ENCODE measurements at places on chromosomes 5 and 9.
A peak's percentile ranks its signal among the peaks of the same experiment; 100 is the strongest.

GRCh38 chr5:60649288-60649917, 50.6 kb downstream of the DEPDC1B start:
- peak; percentile 32 for DNase-seq

DNA sequence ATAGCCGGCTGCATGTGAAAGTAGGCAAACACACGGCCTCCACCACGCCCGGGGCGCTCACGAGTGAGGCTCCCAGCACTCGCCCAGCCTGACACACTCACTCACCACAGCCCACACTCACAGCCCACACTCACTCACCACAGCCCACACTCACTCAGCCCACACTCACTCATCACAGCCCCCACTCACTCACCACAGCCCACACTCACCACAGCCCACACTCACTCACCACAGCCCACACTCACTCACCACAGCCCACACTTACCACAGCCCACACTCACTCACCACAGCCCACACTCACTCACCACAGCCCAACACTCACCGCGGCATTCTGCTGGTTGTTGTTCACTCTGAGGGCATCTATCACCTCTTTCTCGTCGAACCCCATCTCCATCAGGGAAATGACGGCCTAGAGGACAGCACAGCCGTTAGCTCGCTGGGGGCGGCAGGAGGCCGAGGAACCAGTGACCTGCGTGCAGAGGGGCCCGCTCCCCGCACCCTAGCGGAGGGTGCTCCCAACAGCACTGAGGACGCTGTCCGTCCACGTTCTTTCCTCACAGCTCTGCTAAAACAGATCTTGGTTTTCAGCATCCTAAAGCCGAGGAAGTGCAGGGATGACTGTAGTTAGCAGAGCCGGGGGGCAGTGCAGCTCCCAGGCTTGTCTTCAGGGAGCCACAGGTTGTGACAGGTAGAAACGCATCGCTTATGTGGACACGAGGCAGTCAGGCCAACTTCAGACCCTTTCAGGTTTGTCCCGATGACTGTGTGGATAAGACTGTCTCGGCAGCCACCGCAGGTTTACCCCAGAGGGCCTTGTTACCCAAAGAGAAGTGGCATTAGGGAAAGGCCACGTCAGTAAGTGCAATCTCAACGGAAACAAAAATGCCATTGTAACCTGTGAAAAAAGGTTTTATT, 21.6 kb downstream of the UBAC1 start:
- DNase-seq, result peak; percentile 66

GRCh38 chr5:59712836-59713497, 180.6 kb downstream of the PDE4D start:
- no peak for DNase-seq

DNA sequence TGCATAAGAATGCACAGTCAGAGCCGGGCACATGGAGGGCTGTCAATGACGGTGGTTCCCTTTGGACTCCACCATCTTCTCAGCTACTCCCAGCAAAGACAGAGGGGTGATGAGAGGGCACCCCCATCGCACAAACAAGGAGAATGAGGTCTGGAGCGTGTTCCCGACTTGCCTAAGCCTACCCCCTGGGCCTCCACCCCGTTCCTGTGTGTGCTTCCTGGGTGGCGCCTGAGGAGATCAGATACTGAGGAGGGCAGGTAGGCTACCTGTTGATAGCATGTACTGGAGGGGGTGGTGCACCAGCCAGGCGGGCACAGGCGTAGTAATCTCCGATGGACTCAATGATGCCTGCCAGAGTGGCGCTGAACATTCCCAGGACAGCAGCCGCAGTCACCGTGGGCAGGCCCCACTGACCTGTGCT, 4.1 kb downstream of the SLC23A1 start:
- DNase-seq, result no peak

DNA sequence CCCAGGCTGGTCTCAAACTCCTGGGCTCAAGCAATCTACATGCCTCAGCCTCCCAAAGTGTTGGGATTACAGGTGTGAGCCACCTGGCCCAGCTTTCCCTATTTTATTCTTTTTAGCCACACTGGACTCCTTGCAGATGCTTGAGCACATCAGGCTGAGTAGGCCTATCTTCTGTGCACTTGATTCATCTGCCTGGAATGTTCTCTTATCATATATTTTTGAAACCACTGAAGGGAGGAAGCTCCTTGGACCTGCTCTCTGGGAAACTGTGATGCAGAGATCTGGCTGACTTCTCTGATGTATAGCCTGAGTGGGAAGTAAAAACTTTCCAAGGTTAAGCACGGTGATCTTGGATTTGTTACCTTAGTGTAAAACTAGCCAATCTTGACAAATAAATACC, 6.5 kb upstream of the MAT2B start:
- DNase-seq, result no peak

DNA sequence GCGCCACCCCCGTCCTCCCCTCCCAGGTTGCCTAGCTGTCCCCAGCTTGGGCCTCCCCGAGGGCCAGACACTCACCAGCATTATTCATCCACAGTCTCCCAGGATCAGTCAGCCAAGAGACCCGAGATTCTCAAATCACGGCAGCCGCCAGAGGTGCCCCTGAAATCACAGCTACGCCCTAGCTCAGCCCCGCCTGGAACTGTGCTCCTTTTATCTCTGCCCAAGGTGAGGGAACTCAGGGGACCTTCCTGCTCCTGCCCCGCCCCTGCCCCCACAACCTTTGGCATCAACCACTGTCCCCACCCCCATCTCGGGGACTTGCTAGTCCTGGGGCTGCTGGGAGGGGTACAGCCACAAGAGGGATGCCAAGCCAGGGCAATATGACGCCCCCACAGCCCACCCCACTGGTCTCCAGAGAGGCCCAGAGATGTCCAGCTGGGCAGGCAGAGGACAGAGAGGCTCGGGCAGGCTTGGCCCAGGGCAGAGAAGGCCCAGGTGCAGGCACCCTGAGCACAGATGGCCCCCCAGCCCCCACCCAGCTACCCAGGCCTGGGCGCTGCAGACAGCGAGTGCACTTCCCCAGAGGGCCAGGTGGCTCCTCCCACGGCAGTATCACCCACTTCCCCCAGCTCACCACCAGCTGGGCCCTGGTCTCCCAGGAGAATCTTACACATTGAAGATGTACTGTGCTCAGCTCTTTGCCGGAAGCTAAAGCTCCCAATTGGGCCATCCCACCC, at the start of gene FUT7:
FUT7 (minus strand) TSS at position 185 of the 737 bp plus-strand sequence; CDS start at position 88, 97 bp downstream.
- peak; percentile 87 for DNase-seq

GRCh38 chr9:127664324-127664677, 42.5 kb upstream of the CFAP157 start:
- no peak for DNase-seq

GRCh38 chr5:89703817-89704216, 705.7 kb downstream of the CETN3 start:
- DNase-seq, result no peak

DNA sequence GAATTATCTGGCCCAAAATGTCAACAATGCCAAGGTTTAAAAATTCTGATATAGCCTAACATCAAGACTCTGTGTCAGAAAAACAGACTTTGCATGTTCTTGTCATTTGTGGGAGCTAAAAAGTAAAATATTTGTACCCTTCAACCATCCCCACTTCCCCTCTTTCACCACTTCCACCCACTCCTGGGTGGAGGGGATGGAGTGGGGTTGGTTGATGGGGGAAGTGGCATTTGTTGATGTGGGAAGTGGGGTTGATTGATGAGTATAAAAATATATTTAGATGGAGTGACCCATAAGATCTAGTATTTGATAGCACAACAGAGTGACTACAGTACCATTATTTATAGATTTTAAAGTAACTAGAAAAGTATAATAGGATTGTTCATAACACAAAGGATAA, 55.0 kb upstream of the C9orf72 start:
- DNase-seq, result no peak

- no peak for DNase-seq
These were observed 38.1 kb downstream of the LPCAT1 start for GRCh38 chr5:1485579-1486118.

- DNase-seq, result no peak
These were observed 21.5 kb downstream of the IL6ST start for GRCh38 chr5:55973296-55973695.

DNA sequence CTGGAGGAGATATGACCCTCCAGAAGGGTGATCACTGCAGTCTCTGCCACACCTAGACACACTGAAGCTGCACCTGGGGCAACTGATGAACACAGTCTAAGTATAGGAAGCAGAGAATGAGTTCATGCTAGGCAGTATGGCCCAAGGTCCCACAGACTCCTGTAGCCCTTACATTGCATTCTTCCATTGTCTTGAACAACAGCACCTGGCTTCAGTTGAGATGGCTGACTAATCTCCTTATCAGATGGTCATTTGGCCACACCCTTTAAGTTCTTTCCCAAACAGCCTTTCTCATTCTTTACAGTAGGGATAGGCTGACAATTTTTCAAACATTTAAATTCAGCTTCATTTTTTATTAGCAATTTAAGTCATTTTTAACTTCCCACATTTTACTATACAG, 23.1 kb downstream of the CENPK start:
- no peak for DNase-seq

DNA sequence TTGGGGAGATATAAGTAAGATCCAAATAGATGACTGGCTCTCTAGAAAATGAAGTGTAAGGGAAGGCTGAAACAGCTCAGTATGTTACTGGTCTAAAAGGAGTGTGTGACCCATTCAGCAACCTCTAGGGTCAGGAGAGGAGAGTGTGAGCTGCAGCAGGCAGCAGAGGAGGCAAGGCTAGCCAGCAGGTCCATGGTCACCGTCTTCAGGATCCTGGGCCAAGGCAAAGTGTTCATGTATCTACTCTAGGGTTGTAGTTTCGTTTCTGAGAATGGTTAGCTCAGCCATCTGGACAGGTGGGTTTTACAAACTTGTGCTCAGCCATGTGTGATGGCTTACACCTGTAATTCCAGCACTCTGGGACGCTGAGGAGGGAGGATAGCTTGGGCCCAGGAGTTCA, 13.7 kb downstream of the MYO10 start:
- DNase-seq, result no peak

GRCh38 chr9:97940233-97940632, 2.3 kb upstream of the HEMGN start:
- no peak for DNase-seq

GRCh38 chr5:151020304-151021110, at the start of gene GPX3:
GPX3 (plus strand) TSS chr5:151020591; CDS start chr5:151020655, 64 bp downstream.
- DNase-seq, result peak; percentile 20

DNA sequence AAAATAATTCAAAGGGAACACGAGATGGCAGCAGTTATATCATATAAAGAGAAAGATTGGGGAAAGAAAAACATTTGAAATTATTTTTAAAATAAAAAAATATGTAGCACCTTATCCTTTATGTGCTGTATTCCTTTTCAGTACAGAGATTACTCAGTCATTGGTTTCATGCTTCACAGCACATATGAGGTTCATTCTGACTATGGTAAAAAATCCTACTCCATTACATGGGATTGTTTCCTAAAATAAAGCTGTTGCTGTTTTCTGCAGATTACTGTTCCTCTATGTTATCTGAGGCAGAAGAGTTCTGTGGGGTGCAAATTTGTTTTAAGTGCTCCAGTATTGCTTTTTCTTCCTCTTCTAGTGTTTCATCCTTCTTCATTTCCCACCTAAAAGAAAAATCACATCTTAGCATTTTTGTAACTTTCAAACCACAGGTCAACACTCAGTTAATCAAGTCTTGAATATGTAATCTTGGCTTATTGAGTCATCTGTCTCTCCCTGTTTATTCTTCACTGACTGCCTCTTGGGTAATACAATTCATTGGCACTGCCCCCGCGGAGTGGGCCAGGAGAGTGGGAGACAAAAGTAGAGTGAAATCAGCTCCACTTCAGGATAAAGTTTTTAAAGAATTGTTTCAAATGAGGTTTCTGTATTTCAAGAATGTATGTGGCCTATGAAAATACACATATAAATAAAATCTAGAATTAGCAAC, 412.5 kb upstream of the POU5F2 start:
- no peak for DNase-seq

GRCh38 chr9:21853414-21853813, 51.0 kb downstream of the MTAP start:
- DNase-seq, result no peak

GRCh38 chr5:109989994-109990722, 300.4 kb downstream of the MAN2A1 start:
- DNase-seq, result no peak

GRCh38 chr5:128290152-128290858, 206.7 kb downstream of the SLC12A2 start:
- no peak for DNase-seq

DNA sequence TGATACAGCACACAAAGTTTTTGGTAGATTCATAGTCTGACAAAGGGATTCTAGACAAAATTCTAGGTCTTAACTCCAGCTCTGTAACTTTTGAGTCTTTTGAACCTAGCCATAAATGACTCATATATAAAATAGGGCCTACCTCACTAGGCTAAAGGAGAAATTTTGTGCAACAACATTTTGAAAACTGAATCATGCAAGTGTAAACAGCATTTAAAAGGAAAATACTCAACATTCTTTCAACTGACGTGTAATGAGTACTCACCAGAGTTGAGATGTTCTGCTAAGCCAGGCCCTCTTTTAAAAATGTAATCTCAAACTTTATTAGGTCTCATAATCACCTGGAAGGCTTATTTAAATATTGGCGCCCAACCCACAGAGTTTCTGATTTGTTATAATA, 113.2 kb downstream of the STK32A start:
- DNase-seq, result no peak

DNA sequence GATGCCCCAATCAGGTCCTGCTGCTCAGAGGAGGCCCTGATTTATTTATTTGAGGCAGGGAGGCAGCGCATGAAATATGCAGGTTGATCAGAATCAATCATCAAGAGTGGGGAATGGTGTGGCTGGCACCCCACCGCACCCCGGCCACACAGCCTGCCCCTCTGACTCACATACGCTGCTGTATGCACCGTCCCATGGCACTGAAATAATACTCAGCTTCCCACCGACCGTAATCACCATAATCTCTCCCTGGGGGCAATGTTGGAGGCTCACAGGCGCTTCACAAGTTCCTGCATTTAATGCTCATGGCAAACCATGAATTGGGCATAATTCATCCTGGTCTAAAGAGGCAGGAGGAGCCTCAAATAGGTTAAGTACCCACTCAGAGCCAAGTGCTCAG, 141.2 kb upstream of the TBC1D2 start:
- no peak for DNase-seq

DNA sequence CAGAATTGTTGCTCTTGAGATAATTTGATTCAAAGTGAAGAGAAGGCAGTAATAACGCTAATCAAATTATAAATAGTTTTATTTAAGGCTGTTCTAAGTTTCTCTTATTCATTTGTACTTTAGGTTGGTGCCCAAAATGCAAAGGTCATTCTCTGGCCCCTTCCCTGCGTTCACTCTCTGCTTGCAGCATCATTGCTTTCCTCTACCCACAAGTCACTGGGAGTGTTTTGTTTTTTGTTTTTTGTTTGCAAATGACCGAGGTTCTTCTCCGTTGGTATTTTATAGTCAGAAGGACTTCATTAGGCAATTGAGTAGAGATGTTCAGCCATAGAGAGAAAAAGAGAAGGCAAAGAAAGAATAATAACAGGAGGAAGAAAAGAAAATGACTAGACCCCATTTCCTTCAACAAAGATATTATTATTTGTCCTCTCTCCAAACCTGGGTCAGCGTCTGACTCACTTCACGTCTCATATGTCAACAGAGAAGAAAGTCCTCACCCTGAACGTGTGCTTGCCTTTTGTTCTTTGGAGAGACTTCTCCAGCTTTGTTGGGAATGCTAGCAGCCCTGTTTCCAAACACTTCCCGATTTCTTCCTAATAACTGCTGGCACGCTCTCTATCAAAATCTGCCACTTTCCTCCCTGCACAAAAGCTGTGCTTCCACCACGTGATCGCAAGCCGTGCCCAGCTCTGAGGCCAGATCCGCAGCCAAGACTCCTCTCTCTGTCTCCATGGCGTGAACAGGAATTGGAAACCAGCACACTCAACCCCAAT, 119.8 kb downstream of the EBF1 start:
- DNase-seq, result no peak

GRCh38 chr5:126462239-126463014, 39.2 kb downstream of the GRAMD2B start:
- DNase-seq, result no peak

- no peak for DNase-seq
These were observed 385.3 kb upstream of the RIOK2 start for GRCh38 chr5:97568382-97568781.
